ENCODE measurements at places on chromosomes 3 and 15.
A peak's percentile ranks its signal among the peaks of the same experiment; 100 is the strongest.

- DNase-seq: no peak
Measured at GRCh38 chr15:83504365-83504764, 57.2 kb downstream of the SH3GL3 start.

- no peak for DNase-seq
Measured at GRCh38 chr15:48500595-48500994, 144.9 kb downstream of the FBN1 start.

GRCh38 chr15:95869920-95870319, 460.6 kb upstream of the NR2F2 start:
- DNase-seq: no peak

DNA sequence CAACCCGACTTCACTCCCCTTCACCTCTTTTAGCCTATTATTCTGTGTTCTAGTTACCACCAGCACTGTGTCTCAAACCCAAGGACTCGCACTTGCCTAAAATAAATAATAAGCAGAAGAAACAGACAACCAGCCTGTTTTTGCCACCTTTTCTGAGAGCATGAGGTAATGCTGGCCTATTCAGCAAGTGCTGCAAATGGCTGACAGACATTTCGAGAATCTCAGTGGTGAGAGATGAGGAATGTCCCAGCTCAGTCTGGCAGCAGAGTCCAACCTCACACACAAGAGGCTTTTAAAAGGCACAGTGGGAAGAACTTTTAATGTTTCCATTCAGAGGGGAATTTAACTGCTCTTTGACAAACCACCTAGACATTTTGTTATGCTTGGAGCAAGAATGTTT, 143.3 kb upstream of the GMNC start:
- DNase-seq: no peak

DNA sequence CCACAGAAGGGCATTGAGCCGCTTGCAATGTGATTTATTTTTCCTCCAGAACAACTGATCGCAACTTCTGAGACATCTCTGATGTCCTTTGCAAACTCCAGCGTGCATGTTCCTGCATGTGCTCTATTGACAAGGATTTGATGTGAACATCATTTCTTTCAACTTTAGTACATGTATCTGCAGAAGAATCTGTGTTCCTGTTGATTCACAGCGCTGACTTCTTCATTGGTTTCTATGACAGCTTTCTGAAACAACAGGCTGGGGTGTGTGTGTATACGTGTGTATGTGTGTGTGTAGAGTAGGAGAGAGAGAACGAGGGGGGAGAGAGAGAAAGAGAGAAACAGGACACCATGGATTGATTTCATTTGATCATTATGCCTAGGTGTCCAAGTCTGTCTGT, 56.7 kb upstream of the CMTM8 start:
- DNase-seq: no peak

- no peak for DNase-seq
Measured at GRCh38 chr3:123533554-123534159, 51.2 kb downstream of the HACD2 start.

DNA sequence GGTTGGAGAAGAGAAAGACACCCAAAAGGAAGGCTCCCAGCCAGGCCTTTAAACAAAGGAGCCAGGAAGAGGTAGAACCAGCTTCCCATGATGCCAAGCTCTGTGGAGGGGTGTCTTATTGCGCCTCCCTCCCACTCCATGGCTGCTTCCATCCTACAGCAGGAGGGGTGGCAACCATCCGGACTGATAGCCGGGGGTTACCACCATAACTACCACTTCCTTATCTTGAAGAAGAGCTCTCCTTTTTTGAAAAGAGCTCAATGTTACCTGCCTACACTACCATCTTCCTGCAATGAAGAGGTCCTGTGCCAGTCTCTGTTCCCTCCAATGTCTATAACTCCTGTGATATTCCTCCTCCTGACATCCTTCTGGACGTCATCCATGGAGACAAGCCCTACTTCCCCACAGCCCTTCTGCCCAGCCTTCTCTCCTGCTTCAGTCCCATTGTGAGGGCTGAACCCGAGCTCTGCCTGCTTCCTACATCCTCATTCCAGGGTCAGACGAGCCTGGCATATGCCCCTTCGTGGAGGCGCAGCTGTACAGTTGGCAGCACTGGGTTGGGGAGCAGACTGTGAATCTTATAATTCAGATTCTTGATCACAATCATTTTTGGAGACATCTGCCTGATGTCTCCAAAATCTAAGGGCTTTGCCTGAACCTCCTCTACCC, 8.5 kb downstream of the CCDC9B start:
- DNase-seq: no peak

- DNase-seq: no peak
Measured at GRCh38 chr3:136476280-136476679, 226.1 kb downstream of the PCCB start.

GRCh38 chr15:70463453-70463834, 299.9 kb downstream of the UACA start:
- no peak for DNase-seq

DNA sequence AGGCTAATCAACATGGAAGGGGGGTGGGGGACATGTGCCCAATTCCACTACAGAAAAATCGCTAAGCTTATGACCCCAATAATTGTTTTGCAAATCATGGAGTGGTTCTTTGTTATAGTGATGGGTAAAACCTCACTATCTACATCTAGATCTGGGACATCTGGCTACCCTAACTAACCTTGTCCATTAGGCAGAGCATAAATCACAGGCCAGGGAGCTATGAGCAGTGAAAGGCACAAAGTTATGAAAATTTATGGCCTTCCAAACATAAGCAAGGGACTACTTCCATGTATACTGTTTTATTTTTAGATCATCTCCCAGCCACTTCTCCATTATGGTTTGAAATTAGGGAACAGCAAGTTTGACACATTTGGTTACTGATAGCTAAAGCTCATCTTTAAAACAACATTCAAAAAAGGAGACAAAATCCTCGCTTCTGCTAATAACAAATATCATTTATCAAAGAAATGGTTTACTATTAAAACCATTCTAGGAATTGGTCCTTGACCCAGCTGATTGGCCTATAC, 78.3 kb downstream of the RSL24D1 start:
- DNase-seq: no peak

DNA sequence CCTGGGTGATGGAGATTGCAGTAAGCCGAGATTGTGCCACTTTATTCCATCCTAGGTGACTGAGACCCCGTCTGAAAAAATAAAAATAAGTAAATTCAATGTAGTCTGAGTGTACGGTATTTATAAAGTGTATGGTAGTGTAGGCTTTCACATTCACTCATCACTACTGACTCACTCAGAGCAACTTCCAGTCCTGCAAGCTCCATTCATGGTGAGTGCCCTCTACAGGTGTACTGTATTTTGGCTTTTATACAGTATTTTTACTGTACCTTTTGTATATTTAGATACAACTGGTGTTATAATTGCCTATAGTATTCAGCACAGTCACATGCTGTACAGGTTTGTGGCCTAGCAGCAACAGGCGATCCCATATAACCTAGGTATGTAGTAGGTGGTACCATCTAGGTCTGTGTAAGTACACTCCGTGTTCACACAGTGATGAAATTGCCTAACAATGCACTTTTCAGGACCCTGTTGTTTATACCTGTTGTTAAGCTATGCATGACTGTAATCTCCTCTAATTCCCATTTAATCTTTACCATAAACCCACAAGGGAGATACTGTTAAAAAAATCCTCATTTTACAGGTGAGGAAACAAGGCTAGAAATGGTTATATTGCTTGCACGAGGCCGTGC, 19.3 kb downstream of the CACNA1D start:
- peak; percentile 39 for DNase-seq

DNA sequence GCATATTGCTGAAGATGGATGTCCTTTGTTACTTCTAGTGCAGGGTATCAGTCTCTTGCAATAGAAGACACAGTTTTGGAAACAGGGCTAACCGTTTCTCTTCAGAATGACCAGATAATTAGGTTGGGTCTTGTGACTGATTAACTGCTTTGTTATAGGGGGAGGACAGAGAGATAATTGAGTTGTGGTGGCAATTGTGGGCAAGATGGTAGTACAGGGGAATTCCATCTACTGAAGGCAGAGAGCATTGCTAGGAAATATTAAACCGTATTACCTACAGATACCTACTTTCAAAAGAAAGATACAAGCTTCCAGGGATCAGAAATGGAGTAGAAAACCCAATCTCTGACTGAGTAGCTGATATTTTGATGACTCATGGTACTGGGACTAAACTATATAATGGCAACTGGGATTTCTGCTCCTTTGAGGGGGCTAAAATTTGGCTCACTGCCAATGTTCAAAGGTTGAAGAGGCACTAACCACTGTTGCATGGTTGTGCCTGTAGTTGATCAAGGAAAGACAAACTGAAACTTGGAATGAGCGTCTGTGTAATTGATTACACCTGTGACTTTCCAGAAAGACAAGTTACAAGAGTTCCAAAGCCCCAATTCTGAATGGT, 4.2 kb downstream of the PRR23B start:
- DNase-seq: no peak

DNA sequence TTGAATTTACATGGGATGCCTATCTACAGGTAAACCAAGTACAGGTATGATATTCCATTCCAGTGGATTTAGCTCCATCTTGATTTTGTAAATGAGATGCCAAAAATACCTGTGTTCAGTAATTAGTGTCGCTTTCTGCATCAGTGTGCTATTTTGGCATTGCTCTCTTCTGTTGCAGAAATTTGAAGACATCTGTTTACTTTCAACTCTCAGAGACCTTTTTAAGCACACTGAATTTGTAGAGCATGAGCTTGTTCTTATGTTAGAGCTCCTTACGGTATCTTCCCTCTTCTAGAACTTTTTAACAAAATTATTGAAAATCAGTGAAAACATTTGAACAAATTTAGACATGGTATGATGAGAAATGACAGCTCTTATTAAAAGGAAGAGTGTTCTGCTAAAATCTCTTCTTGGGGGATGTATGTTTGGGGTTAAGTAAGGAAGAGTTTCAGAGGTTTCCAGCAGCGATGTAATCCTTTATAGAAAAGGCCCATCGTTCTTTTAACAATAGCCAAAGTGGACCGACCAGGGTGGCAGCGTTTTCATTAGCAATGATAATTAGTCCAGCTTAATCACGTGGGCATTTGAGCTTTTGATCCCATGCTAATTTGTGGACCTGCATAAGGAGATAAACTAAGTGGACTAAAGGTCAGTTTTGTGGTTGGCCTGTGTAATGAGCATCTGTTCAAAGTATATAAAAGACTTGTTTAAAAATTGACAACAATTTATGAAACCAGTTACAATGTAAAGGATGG, 385.4 kb downstream of the PTPRG start:
- DNase-seq: no peak

DNA sequence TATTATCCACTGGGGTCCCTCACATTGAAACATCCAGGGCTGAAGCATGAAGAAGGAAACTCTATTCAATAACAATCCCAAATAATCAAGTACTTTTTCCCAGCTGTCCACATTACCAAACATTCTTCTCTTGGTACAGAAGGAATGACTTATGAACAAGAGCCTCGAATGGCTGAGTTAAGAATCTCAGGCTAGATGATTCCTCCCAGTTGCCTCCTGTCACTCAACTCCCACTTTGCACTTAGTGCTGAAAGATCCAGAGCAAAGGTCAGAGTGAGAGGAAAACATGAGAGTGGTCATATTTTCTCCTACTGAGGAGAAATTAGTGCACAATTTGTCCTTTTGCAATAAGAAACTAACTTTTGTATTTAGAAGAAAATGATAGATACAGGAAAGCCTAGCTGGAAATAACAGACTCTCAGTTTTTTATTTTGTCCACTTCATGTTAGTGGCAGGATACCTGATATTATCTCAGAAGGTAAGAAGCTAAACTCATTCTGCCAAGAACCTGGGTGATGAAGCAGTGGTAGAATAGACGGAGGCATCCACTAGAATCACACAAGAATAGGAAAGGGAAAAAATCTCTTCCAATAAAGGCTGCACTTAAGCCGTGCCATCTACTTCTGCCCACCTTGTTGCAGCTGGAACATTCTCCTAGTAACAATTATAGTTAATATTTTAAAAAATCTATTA, 46.2 kb downstream of the GADL1 start:
- no peak for DNase-seq

- DNase-seq: no peak
Measured at GRCh38 chr3:177529716-177530335, 332.5 kb upstream of the TBL1XR1 start.

DNA sequence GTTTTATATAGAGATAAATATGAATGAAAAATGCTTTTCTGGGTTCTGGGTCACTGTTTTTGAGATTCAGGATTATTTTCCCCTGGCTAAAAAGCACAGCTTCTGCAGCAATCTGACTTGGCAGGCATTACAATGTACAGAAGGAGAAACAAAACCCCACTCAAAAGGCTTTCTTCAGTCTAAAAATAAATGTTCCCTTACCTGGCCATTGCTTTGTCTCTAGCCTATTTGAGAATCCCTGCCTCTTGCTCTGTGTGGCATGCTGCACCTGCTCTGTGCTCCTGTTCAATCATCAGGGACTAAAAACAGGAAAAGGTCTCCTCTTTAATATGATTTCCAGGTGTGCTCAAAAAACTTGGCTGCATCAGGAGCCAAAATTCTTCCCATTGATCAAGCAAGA, 187.4 kb upstream of the STAC start:
- DNase-seq: no peak

GRCh38 chr15:67776600-67776999, 48.7 kb upstream of the SKOR1 start:
- no peak for DNase-seq

DNA sequence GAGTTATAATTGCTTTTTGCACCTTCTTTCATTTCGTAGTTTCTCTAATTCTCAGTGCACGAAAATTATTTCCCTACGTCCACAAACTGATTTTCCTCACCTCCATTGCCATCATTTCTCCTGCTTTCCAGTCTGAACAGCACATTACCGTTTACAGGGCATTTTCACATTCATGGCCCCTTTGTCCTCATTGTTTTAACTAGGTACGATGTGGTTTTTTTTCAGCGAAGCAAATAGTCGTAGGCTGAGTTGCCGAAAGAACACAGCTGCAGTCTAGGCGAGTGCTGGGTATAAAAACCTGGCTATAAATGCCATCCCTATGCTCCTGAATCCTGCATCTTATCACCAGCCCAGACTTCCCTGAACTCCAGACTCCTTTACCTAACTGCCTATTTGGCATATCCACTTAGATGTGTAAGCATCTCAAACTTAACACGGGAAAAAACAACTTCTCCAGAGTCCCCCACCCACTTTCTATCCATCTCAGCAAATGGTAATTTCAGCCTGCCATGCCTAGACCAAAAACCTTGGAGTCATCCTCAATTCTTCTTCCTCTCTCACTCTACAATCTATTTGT, 691 bp upstream of the FSIP1 start:
- DNase-seq: no peak

DNA sequence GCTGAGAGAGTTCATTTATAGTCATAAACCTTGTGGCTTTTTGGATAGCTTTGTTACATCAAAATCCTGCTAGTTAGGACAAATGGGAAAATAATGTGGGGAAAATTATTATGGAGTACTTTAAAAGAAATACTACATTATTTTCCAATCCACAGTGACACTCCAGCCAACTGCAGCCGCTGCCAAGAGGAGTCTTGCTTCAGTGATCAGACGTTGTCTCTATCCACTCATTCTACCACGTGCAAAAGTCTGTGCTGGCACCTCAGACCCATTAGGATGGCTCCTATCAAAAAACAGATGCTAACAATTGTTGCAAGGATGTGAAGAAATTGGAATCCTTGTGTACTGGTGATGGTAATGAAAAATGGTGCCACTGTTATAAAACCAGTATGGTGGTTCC, 128.6 kb upstream of the IQSEC1 start:
- no peak for DNase-seq

GRCh38 chr15:41215708-41216107, 14.8 kb downstream of the EXD1 start:
- no peak for DNase-seq

All from kidney glomerular epithelial cell (primary cell).